ENCODE measurements at places on chromosomes 1 and 21.

DNA sequence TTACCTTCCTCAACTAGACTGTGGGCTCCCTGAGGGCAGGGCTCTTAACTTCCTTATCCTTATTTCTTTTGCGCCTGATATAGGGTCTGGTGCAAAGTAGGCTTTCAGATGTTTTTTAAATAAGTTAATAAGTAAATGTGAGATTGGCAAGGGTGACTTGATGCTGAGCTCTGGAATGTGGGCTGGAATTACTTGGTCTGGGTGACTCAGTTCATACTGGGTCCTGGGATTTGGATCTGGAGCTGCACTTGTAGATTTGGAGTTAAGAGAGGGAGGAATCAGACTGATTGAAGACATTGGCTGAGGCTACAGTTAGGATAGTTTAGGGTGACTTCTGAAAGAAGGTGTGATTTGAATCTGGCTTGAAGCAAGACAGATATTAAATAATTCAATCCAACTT lies 190.9 kb downstream of the GIPC2 start:
- DNase-seq: no peak

GRCh38 chr1:39250460-39251240 lies 46.2 kb downstream of the MACF1 start:
- DNase-seq: no peak

DNA sequence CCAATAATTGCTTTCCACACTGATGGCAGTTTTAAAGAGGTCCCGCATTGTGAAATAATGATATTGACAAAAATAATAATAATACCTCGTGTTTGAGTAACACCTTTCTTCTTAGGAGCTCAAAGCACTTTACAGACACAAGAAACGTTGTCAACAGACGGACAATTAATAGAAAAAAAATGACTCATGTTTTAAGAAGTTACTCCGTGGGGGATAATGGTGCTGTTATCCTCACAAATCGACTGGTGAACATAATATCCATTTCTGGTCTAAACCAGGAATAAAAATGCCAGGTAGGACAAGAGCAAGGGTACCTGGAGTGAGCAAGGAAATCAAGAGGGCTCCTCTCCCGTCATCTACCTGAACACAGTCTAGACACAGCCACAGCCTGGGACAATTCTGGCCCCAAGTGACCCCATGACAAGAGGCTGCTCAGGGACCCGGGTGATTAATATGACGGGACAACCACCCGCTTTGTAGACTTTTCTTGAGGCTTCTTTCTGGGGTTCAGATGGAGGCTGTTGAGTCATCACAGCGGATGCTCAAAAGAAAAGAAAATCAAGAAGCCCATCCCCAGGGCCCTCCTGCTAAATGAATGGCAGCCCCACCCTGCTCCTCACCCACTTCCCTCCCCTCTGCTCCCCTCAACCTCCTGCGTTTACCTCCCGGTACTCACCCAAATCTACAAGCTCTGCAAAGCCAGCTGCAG lies 146.2 kb upstream of the IRF2BP2 start:
- no peak for DNase-seq

DNA sequence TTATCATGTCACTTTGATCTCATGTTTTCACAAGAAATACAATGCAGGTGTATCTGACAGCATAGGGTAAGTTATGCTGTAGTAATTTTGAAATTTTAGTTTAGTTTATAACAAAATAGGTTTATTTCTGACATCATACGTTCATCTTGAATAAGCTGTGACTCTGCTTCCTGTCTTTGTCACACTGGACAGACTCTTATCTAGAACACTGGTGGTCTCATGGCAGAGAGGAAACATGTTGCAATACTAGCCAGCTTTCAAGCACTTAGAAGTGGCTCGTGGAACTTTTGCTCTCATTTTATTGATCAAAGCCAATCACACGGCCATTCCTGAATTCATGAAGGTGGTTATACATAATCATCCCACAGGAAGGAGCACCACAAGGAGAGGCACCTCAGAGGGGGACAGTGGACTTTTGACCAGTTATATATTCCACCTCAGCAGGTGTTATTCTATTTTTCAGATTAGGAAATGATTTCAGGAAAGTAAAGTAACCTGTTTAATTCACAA lies 46.5 kb downstream of the CYP2J2 start:
- DNase-seq: no peak

DNA sequence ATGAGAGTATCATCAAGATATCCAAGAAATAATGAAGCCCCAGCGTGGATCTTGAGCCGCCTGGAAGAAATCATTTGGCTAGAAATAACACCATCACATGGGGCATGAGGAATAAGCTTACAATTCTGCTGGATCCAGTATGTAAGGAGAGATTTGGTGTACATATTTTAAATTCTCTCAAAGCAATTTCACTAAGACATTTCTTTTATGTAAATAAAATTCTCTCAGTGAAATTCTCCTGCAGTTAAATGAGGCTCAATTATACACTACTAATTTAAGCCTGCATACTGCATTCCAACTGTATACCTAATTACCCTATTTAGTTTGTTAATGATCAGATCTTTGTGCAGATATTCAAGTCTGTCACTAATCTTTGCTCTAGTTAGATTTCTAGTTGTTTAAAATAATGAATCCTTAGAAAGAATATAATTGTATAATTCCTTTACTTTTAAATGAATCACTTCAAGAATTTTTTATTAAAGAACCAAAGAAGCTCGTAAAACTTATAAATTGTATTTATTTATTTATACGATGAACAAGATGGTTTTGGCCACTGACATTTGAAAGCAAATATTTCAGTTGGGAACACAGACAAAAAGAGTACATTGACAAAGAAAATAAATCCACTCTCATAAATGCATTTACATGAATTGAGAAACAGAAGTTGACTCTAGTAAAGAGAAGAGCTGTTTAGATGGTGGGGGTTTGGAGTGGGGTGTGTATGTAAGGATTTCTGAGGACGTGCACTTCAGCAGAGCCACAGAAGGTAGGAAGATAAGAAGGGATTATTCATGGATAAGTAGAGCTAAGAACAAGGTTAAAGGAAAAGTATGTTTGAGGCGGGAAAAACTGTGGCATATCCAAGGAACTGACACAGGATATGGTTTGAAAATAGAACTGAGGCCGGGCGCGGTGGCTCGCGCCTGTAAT lies 466.8 kb downstream of the DSCAM start:
- DNase-seq: no peak

GRCh38 chr1:108512239-108513043 lies 47.5 kb upstream of the EEIG2 start:
- DNase-seq: no peak

- DNase-seq: no peak
Measured at GRCh38 chr21:38751379-38752050, 54.2 kb upstream of the ETS2 start.

- no peak for DNase-seq
Measured at GRCh38 chr1:160352555-160352954, 9.4 kb downstream of the NCSTN start.

DNA sequence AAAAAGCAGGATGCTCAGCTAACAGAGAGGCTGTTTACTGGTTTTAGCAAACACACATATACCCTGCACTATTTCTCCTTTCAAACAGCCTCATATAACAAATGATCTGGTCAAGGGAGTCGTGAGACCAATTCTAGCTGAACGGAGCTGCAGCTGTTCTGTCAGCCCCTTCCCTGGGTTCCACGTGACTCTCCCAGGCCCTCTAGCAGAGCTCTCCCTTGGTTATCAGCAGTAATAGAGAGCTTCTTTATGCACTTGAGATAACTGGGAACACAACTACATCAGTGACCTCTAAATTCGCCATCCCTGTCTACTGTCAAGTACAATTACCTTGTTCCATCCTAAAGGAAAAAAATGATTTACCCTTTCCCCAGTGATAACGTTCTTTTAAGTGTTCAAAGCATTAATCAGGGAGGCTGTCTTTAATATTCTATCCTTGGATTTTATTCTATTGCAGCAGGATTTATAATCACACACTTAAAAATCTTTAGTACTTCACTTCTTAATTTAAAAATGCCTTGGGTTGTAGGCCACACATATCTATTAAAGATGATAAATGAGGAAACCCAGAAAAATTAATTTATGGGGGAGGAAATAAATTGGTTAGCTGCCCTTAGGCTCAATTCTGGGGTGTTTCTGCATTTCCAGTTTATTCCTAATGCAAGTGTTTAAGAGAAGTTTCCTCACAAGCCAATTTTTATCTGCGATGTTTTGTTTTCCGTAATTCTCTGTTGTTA lies 28.2 kb downstream of the PTGER3 start:
- no peak for DNase-seq

DNA sequence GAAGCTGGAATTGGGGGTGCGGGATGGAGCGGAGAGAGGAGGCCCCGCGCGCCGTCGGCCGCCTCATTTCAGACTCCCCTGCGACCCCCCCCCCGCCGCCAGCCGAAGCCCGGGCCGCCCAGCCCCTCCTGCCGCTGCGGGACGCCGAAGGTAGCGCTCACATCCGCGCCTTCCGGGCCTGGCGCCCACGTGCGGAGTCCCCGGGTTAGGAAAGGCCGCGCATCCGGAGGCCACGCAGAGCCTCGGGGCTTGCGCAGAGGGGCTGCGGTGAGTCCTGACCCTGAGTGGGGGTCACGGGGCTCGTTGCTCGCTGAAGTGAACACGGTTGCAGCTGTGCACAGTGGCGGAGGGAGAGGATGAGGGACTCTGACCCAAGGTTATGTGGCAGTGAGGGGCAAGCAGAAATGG lies 552 bp upstream of the ZNF496 start:
- DNase-seq: peak; percentile 54
